ENCODE measurements at places on chromosomes 16 and 17. TPM values are rescaled to one million over a fixed set of nuclear protein-coding genes. Genes with fewer than 3 reads are reported as not detected.

DNA sequence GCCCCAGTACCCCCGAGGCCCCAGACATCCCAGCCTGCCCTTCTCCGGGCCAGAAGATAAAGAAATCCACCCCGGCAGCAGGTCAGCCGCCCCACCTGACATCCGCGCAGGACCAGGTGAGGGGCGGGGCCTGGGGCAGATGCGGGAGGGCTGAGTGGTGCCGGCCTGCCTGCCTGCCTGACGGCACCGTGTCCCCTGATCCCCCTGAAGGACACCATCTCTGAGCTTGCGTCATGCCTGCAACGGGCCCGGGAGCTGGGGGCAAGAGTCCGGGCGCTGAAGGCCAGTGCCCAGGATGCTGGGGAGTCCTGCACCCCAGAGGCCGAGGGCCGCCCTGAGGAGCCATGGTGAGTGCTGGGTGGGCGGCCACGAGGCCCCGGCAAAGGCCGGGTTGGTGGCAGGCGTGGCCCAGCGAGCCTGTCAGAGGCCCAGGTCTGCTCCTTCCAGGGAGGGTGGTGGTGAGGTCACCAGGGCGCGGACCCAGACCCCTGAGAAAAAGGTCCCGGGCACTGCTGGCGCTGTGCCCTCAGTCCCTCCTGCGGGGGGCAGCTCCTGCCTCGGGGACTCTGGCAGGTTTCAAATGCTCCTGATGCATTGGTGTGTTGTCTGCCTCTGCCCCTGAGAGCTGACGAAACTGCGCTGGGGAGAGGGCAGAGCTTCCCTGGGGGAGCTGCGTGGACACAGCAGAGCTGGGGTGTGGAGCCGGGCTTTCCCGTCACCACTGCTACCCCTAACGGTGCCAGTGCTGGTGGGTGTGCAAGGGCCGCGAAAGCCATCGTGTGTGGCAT lies 1.2 kb downstream of the CDT1 start:
- DNase-seq: no peak

- no peak for DNase-seq
Measured at GRCh38 chr16:28491230-28491969, 474 bp downstream of the CLN3 start.

- DNase-seq: no peak
Measured at GRCh38 chr16:48184681-48185080, 28.9 kb upstream of the ABCC12 start.

DNA sequence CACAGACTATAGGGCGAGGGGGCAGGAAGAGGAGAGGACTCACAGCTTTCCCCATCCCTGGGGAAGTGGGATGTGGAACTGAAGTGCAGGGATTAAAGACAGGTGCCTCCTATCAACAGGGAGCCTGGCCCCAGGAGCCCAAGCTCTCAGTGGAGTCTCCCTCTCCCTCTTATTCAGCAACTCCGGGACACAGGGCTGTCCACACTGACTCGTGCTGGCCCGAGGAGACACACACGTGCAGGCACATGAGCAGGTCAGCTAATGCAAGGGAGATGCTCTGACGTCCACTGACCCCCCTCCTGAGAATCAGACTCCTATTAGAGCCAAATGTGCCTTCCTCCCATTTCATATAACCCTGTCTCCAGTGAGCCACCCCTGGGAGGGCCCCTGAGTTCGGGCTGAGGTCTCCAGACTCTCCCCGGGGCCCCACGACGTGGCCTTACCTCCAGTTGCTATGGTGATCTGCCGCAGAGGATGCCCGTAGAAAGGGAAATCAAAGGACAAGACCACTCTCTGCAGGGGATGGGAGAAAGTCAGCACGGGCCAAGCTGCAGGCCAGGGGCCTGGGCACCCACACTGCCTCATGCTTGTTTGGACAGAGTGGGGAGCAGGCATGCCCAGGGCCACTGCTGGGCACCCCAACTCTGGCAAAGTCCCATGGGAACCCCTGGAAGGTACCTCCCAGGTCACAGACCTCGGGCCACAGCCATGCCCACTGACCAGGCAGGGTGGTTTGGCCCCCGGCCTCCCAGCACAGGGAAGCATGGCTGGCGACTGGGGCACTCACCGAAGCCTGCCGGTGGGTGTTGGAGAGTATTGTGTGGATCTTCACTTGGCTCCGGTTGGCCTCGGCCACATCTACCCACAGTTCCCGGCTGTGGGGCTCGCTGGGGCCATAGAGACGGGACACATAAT lies 42.7 kb downstream of the PLXDC1 start:
- no peak for DNase-seq

- DNase-seq: no peak
Measured at GRCh38 chr17:34117811-34118210, 137.3 kb upstream of the CCL2 start.

- DNase-seq: no peak
Measured at GRCh38 chr17:38885728-38886642, 16.1 kb downstream of the LASP1 start.

DNA sequence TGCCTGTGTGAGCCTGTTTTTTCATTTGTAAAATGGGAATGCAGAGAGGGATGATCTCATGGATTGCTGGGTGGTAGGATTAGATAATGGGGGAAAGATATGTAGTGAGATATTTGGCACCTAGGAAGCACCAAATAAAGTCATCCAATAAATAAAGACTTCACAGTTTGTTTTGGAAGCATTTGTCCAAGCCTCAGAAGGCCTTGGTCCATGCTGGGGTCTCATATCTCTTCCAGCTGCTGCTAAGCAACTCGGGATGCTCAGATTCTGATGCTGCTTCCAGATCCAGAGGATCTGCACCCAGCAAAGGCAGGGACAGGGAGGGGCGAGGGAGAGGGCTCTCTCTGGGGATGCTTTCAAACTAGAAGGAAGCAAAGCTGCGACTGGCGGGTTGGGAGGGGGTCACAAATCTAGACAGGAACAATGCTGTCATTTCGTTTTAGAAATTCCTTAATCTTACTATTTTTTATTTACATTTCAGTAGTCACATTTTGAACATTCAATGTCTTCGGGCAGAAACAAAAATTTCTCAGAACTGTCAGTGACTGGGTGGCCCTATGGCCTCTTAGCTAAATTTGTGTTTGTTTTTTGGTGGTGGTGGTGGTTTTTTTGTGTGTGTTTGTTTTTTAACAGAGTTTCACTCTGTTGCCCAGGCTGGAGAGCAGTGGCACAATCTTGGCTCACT lies 114.9 kb upstream of the CDH5 start:
- DNase-seq: no peak

DNA sequence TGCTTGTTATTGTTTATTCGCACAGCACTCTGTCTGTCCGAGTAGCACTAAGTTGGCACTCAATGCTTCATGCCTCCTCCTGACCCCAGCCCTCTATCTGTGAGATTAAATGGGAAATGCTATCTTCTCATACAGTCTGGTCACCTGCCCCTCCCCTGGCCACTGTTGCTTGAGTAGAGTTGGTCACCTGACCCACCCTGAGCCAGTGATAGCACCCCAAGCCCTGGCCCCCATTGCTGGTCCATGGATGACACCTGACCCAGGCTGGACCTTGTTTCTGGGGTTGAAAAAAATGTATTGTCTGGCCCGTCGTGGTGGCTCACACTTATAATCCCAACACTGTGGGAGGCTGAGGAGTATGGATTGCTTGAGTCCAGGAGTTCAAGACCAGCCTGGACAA lies 8.5 kb upstream of the PEMT start:
- DNase-seq: no peak

- no peak for DNase-seq
Measured at GRCh38 chr17:77579131-77579530, 379.4 kb upstream of the TNRC6C start.

GRCh38 chr17:70484496-70484895 lies 315.2 kb downstream of the KCNJ2 start:
- DNase-seq: no peak

DNA sequence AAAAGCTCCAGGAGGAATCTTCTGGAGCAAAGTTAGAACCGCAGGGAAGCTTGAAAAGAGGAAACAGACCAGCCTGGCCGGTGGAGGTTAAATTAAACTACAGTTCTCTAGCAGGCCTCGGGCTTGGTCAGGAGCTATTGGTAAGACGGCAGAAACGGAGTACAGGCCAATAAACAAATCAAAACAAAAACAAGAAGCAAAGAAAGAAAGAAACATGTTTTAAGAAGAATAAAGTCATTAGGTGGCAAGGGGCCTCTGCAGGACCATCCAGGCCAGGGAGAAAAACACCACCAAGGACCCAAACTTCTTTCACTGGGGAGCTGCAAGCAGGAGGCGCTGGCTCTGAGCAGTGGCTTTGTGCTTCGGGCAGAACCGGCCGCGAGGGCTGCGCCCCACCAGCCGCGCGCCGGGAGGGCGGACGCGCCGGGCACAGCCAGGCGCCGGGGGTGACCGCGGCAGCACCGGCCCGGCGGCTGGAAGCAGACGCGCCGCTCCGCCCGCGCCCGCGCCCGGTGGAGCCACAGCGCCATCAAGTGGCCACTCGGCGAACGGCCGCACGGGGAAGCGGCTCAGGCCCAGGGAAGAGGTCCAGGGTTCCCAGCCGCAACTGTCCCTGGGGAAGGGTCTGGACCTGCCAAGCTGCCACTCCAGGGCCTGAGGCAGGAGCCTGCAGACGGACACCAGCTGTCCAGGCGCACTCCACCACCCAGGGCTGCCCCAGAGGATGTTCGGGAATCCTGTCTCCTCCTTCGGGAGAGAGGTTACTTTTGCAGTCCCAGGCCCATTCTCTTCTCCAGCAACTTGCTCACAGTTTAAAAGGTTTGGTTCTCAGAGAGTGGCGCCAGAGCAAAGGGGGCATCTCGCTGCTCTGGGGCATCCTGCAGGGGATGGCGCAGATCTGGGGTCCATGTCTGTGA lies 419.4 kb downstream of the SOX9 start:
- no peak for DNase-seq

DNA sequence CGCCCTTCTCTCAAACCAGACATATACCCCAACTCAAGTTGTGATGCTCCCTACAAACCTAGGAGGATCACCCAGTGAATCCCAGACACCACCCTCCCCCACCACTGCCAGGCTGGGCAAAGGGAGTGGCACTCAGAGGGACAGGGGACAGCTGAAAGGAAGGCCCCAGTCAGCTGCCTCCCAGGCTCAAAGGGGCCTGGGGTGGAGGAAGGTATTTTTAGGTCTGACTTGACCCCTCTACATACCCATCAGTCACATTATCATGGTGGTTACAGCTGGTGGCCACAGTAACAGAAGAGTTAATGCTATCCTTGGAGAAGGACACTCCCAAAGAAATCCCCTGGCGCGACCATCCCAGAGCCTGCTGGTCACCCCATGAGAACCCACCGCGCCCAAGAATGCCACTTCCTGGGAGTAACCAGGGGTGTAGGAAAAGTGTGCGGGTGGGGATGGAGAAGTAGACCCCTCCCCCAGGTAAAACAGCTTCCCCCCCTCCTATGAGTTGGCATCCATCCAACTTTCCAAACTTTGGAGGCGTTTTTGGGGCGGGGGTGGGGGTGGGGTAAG lies 1.1 kb downstream of the CACNB1 start:
- no peak for DNase-seq

PIP4K2B gene
- 47.0 TPM for total RNA-seq

ZNF385C gene
- total RNA-seq: 1.2 TPM

KRTAP9-4 gene
- total RNA-seq: not detected

TOM1L2 gene
- 33.0 TPM for total RNA-seq

HSF5 gene
- total RNA-seq: 0.26 TPM
